ENCODE measurements at places on chromosomes 11 and 22.

DNA sequence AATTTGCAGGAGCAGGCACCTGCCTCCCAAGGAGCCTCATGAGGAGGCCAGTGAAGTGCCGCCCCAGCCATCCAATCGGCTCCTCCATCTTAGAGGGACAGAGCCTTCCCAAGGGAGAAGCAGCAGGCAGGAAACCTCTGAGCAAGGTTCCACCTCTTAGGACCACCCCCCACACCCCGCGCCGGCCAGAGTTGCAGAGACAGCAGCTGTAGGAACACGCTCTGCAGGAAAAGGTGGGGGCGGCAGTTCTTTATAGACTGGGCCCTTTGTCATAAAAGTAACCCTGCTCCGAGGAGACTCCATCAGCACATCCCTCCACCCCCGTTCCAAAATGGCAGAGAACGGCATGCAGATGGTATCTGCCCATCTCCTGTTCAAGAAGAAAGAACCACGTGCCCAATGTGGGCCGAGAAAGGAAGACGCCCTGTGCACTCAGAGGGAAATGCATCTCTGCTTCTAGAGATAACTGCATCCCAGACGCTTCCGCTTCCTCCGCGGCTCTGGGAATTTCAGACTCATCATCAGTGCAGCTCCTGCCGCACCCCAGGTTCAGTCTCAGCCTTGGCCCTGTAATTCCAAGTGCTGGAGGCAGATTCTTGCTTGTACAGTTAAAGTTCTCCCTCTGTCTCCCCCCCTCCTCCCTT is 98.5 kb downstream of the SPATA19 start:
- no peak for DNase-seq

GRCh38 chr22:27107824-27108223 is 450.4 kb downstream of the MIAT start:
- DNase-seq = no peak

DNA sequence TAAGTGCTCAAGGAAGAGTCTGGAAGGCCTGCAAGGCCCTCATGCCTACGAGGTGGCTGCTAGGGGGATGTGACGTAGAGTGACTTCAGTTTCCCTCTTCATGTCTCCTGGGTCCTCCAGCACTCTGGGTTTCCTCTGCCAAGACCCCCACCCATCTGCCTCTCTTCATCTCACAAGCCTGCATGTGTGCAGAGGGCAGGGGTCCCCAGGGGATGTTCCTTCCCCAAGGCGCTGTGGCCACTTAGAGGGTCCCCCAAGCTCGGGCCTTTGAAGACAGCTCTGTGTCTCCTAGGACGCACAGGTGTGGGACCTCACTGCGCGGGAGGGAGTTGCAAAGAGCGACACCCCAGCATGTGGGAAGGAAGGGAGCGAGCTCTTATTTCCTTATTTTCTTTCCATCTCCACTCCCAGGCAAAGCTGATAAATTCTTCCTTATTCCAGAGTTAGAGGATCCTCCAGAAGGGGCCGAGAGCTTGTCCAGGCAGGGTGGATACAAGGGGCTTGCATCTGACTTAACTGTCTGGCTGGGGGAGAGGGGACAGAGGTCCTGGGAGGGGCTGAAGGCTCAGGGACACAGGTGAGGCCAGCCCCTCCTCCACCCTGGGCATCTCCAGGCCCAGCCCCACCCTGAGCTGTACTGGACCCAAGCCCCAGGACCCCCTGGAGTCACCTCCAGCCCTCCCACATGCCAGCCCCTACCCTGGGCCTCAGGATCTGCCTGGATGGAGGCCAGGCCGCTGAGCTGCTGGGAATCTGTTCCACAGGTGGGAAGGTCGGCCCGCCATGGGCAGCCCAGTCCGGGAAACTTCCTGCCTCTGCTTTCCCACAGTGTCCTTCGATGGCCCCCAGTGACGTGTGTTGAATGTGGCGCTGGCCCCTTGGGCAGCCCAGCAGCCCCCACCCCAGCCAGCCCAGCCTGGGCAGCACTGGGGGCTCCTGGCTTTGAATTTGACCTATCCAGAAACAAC is 59.7 kb upstream of the KCNQ1OT1 start:
- DNase-seq = no peak

GRCh38 chr22:44001521-44001920 is 22.6 kb upstream of the PARVB start:
- no peak for DNase-seq

GRCh38 chr11:114059984-114060391 is 477 bp downstream of the ZBTB16 start:
- peak; percentile 57 for DNase-seq

GRCh38 chr11:66842896-66843775 is at the start of gene RCE1:
RCE1 (plus strand) TSS chr11:66843441; CDS start chr11:66843456, 15 bp downstream.
- peak; percentile 98 for DNase-seq

DNA sequence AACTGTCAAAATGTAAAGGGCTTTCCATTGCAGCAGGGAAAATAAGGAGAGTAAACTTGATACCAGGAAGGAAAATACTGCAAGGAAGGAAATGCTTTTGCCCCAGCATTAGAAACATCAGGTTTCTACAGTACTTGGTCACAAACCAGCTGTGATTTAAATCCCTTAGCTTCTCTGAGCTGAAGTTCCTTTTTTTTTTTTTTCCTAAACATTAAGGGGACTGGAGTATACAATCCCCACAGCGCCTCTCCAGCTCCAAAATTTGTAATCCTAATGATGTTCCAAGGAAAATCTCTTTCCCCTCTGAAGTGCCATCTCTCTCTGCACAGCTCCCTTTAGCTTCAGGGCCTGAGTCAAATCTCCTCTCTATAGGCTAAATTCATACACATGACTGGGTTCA is 220.5 kb upstream of the PITPNB start:
- DNase-seq = no peak

- no peak for DNase-seq
These were observed 493.2 kb downstream of the MIAT start for GRCh38 chr22:27150544-27150941.

GRCh38 chr22:26846645-26847044 is 189.3 kb downstream of the MIAT start:
- no peak for DNase-seq

DNA sequence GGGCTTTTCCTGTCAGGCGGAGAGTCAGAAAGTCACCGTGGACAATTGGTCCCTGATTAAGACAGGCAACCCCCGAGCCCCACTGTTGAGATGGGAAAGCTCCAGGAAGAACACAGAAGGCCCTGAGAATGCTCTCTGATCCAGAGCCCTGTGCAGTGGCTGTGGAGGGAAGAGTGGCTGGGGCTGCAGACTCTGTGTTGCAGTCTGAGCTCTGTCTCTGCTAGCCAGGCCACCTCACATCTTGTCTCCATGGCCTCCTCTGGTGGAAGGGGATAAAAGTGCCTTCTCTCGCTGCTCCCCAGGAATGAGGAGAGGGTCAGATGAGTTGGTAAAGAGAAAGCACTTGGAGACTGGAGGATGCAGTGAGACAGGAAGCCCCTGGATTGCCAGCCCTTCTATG is 141.2 kb downstream of the CEP164 start:
- no peak for DNase-seq

DNA sequence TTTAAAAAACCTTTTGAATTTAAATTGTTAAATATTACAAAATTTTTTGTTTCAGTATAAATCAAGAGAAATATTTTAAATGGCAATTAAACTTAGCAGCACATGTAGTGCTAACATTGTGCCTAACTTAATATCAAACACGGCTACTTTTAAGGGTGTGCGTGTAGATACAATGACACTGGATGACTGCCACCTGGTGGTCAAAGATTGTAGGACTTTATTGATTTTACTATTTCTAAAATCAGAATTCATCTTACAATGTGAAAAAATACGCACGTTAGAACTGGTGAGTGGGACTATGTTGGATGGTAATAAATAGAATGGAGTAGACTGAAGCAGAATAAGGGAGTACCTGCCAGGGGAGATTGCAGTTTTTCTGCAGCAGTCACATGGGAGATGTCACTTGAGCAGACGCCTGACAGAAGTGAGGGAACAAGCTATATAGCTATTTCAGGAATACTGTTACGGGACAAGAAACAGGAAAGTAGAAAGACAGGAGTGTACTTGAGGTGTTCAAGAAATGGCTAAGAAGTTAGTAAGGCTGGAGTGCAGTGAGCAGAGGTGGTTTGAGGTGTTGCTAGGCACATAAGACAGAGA is 52.9 kb downstream of the UVRAG start:
- DNase-seq = no peak

- no peak for DNase-seq
These were observed 87.8 kb downstream of the CEP164 start for GRCh38 chr11:117415358-117415896.

GRCh38 chr11:40029391-40029790 is 1430.1 kb downstream of the LRRC4C start:
- DNase-seq = no peak

- DNase-seq = no peak
These were observed 38.1 kb upstream of the LDLRAD3 start for GRCh38 chr11:35905646-35906276.

DNA sequence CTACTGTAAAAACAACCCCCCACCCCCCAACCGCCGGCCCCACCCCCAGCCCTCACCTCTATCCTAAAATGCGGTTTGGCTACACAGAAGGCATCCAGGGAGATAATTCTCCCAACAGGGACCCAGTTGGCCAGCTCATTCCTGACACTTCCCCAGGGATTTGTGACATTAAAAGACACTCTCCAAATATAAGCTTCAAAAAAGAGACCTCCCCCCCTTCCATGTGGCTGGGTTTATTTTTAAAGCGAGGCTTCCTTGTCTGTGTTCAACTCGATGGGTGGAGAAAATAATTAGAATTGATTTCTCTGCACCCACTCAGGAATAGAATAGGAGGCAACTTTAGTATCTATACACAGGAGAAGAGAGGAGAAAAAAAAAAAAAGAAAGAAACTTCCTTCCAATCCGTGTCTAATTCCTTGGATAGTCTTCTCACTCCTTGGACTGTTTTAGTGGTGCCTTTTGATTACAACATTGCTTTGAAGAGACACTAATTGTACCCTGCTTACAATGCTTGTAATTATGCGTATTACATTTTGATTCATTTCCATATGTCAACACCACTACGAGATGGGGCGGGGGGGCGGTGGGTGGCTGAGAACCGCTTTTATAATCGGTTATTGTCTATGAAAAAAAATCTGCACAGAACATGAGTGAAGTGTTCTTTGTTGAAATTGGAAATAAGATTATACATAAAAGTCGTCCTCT is 500.4 kb downstream of the MIAT start:
- no peak for DNase-seq

- no peak for DNase-seq
These were observed 15.0 kb downstream of the CXCR5 start for GRCh38 chr11:118898400-118899295.

GRCh38 chr11:19589567-19590260 is 122.9 kb upstream of the NAV2 start:
- DNase-seq = no peak

GRCh38 chr11:121109471-121109870 is 8.4 kb downstream of the TECTA start:
- DNase-seq = no peak

DNA sequence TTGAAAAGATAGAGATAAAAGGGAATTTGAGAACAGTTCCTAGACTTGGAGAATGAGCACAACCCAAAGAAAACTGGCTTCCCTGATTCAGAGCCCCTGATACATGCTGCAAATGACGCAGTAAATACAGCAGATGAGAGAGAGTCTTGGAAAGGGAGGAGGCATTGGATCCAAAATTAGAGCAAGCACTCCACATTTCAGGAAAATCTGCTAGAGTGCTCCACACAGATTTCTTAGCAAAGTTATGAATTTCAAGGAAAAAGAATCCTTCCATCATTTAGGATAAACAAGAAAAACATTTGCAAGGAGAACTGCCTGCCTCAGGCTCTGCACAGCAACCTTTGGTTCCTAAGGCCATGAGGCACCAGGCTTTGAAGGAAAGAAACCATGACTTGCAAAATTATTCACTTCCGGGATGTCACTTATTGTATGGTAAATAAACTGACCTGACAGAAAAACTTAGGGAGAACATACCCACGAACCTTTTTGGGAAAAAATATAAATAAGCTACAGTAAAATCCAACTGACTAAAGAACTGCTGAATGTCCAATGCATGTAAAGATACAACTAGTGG is 89.8 kb upstream of the RTL6 start:
- no peak for DNase-seq

DNA sequence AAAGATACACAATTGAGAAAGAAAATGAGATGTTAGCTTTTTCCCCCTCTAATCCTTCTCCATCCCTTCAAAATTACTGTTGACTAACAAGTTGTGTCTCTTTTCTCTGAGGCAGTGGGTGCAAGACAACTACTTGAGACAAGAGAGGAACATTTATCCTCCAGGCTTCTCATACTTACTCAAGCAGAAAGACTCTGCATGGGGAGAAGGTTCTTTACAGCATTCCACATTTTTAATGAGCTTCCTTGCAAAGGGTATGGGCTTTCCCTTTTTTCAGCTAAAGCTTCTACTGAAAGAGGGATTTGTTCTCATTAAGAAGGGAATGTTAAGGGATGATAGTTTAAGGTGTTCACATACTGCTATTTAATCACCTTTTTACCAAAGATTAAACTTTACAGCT is 47.8 kb downstream of the PAX6 start:
- DNase-seq = no peak

DNA sequence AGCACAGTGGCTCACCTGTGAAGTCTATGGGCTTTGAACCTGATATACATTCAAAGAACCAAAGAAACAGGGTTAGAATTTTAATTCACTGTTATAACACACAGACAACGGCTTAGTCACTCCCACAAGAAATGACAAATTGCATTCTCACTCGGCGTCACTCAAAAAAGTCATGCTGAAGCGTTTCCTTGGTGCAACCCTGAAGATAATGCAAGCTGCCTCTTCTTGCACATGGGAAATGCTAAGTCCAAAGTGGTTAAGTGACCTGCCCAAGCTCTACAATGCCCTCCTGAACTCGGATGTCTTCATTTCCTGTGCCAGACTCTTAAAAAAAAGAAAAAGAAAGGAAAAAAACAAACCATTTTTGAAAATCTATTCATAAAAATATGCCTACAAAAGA is 10.0 kb downstream of the LGR4 start:
- no peak for DNase-seq

GRCh38 chr22:46007003-46007847 is 30.3 kb upstream of the WNT7B start:
- peak; percentile 91 for DNase-seq

DNA sequence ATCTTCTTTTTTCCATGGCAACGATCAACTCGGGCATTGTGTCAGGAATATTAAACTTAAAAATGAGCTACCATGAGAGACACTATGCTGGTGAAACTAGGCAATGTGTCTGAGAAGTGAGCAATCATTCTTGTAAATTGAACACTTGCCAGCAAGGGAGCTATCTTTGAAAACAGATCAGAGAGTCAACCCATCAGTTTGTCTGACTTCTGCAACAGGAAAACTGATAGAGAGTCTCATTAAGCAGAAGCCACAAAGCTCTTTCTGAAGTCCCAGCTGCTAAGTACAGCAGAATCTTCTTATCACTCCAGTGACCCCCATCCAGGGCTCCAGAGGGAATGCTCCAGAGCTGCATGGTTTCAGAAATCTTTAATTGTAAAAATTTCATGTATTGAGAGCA is 114.7 kb downstream of the MSANTD4 start:
- DNase-seq = no peak

DNA sequence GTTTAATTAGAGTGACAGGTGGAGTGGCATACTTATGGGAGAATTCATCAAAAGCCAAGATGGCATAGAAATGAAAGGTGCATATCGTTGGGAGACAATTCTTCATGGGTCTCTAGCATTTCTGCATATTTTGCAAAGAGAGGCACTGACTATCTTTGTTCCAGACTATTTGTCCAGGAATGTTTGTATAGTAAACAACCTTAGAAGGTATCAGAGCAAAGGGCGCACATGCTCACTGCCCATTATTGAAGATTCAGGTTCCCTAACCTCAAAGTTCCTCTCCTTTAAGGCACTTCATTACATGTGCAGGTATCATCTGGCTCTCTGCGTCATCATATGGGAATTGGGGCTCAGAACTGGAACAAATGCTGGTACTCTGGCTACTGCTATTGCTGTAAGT is 4.7 kb upstream of the NEU3 start:
- DNase-seq = no peak

- peak; percentile 80 for DNase-seq
These were observed 17.0 kb upstream of the KCTD14 start for GRCh38 chr11:78039919-78040671.
